ENCODE measurements at places on chromosomes 12 and 14.

DNA sequence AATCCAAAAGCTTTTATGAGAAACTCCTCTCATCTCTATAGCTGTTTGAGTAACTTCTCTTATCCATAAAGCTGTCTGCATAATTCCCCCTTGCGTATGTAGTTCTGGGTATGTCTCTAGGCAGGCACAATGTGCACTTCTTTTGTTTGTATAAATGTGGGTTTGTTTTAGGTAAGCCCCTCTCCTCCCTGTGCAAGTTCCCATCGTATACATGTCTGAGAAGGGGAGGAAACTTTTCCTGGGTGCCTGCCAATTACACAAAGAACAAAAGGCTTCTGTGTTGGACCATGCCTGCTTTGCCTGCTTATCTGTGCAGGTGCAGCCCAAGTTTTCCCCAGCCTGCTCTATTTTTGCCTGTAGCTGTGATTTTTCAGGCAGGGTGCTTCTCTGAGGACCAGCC is 96.7 kb downstream of the CCER1 start:
- no peak for DNase-seq

GRCh38 chr12:106197906-106198623 is 49.8 kb downstream of the CKAP4 start:
- no peak for DNase-seq

DNA sequence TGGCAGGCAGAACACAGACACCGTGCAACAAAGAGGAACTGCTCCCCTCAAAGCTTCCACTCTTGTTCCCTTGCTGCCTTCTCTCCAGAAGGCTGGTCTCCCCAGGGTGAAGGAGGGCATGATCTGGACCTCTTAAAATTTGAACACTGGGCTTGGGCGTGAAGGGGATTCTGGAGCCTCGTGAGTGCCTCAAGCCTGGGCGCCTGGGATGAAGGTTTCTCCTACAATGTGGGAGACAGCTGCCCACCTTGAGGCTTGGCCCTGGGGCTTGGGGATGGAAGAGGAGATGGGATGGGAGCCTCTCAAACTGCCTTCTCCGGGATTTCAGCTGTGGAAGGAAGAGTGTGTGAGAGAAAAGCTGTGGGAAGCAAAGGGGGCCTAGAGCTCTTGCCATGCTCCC is 7.8 kb upstream of the RIN3 start:
- no peak for DNase-seq

DNA sequence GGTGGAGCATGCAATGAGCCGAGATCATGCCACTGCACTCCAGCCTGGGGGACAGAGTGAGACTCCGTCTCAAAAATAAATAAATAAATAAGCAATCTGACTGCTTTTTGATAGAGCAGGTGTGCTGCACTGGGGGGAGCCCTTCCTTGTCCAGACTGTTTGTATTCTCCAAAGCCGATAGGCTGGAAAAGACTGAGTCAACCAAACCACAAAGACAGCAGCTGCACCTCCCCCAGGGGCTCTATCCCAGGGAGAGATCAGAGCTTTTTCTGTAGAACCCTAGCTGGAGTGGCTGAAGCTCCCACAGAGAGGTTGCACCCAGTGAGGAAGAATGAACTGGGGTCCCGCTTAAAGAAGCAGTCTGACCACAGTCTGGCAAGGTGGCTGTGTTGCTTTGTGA is 45.8 kb upstream of the LALBA start:
- no peak for DNase-seq

GRCh38 chr14:60738843-60739508 is 4.4 kb downstream of the MNAT1 start:
- no peak for DNase-seq

- DNase-seq = no peak
Measured at GRCh38 chr12:117010693-117011451, 88.3 kb downstream of the TESC start.

GRCh38 chr14:63257299-63257698 is 53.1 kb downstream of the RHOJ start:
- DNase-seq = no peak

DNA sequence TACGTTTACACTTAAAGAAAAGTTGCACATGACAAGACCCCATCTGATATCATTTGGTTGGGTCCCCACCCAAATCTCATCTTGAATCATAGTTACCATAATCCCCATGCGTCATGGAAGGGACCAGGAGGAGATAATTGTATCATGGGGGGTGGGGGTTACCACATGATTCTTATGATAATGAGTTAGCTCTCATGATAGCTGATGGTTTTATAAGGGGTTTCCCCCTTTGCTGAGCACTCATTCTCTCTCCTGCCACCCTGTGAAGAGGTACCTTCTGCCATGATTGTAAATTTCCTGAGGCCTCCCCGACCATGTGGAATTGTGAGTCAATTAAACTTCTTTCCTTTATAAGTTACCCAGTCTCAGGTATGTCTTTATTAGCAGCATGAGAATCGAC is 60.3 kb downstream of the PHLDA1 start:
- no peak for DNase-seq

GRCh38 chr12:123533672-123534643 is at the start of gene RILPL1:
TSS of gene RILPL1 (minus strand) at chr12:123533719. CDS start at chr12:123533482, 237 bp downstream.
- DNase-seq = no peak

DNA sequence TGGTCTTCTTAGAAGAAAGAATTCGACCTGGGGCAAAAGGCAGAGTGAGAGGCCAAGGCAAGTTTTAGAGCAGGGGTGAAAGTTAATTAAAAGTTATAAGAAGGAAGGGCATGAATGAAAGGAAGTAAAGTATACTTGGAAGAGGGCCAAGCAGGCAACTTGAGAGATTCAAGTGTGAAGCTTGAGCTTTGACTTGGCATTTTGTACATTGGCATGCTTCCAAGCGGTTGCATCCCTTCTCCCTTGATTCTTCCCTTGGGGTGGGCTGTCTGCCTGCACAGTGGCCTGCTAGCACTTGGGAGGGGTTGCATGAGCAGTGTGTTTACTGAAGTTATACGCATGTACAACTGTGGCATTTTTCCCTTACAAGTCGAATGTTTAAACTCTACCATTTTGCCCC is 74.8 kb upstream of the MGAT4C start:
- DNase-seq = no peak

GRCh38 chr12:126752021-126752420 is 1514.9 kb upstream of the TMEM132C start:
- no peak for DNase-seq

- DNase-seq = no peak
Measured at GRCh38 chr14:32560209-32560857, 231.2 kb downstream of the AKAP6 start.

- DNase-seq = no peak
Measured at GRCh38 chr12:95942101-95942523, 302 bp downstream of the CCDC38 start.

DNA sequence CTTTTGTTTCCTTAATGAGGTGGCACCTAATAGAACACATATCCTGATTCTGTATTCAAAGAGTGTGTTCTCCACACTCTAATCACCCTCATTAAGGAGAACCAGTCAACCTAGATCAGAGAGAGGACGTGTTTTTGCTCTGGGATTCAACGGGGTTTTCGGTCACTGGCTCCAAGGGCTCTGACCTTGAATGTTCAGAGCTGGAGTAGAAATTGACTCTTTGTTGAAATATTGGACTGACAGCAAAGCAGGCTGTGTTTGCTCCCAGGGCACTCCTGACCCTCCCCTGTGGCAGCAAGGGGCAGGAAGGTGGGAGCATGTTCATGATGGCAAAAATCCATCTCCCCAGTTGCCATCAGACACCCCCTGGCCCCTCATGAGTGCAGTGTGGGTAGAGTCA is 1193.0 kb downstream of the AACS start:
- DNase-seq = no peak

DNA sequence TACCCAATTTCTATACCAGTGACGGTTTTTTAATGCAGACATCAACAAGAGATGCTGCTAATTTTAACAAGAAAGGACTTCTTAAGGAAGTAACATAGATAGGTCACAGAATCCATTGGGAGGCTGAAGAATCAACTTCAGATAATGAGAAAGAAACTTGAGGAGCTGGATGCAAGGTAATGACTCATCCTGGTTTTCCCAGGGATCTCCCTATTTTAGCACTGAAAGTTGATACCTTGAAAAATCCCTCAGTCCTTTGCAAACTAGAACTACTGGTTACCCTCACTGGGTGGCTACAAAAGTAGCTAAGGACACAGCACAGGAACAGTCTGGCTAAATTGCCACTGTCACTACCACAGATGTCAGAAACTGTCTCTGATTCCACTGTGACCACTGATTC is 561.9 kb downstream of the FLRT2 start:
- no peak for DNase-seq

- DNase-seq = no peak
Measured at GRCh38 chr12:115870021-115870420, 407.5 kb downstream of the MED13L start.

GRCh38 chr14:23550131-23550811 is 1.3 kb downstream of the ZFHX2 start:
- DNase-seq = no peak

DNA sequence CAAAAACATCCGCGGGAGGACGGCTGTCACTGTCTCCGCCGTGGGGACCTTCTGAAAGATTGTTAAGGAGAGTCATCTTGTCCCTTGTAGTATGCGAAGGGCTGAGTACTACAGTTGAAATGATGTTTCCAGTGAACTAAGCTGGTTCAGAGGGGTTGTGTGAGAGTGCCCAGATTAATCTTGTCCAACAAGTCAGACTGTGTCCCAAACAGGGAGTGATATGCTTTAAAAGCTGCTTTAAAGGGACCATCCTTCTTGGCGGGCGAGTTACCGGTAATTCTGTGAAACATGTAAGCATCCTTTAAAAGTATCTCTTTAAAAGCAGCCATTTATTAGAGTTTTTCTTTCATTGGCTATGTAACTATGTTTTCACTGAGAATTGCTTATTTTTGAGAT is 1.1 kb downstream of the WDR20 start:
- no peak for DNase-seq

GRCh38 chr14:42224053-42224888 is 617.6 kb downstream of the LRFN5 start:
- no peak for DNase-seq

GRCh38 chr12:57539-57938 is 9.0 kb upstream of the IQSEC3 start:
- no peak for DNase-seq

Data from activated naive CD4-positive, alpha-beta T cell (primary cell).